NK-92 treated with Interleukin-12 subunit alpha and Interleukin-12 subunit beta, amount 100 ng/mL, for 24 hours (cell line): ENCODE measurements at places on chromosomes 2 and 18.

DNA sequence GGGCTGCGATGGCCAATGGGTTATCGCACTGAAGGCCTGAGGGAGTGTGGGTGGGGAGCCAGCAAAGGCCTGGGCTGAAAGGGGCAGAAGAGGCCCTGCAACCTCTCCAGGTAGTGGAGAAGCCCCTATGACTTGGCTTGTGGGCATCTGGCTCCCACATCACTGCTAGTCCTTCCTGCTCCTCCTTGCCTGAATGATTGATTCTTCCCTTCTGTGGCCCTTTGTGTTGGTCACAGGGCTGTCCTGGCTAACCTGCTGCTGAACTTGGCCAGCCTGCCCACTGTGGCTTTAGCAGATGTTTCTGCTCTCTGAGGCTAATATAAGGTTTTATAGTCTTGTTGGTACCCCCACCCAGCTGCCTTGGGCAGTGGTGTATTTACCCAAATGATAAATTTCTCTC, 136.2 kb upstream of the ALPP start:
- no peak for DNase-seq

- no peak for DNase-seq
Observed at GRCh38 chr2:183162362-183162761, 38.1 kb downstream of the NUP35 start.

- no peak for DNase-seq
Observed at GRCh38 chr18:75474332-75474731, 46.8 kb upstream of the SMIM21 start.

DNA sequence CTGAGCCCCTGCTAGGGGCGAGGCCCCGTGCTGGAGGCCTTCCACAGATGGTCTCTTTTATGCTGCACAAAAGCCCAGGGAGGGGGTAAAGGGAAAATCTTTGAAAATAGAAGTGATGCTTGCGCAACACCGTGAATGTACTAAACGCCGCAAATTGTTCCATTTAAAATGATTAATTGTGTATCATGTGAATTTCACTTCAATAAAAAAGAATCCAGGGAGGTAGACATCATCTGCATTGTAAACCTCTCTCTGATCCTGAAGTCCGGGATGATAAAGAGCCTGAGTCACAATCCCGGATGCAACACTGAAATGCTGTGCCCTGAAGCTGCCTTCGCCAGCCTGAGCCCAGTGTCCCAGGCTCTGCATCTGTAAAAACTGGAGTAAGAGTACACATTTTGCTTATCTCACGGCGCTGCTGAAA, 107.7 kb upstream of the PPP1CB start:
- DNase-seq: no peak

DNA sequence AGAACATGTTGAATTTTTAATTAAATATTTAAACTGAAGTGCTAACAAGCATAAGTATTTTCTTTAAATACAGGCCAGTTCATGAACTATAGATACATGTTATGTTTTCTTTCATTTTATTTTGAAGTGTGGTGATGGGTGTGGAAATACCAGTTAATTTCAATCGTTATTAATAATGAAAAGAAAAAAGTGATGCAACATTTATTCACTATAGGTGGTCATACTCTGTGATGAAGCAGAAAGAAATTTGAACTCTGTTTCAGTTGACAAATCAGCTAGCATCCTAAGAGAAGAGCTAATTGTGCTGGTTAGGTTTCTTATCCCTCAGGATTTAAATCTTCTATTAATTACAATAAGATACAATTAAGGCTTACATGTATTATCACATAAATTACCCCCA, 795.1 kb upstream of the DDX18 start:
- no peak for DNase-seq

DNA sequence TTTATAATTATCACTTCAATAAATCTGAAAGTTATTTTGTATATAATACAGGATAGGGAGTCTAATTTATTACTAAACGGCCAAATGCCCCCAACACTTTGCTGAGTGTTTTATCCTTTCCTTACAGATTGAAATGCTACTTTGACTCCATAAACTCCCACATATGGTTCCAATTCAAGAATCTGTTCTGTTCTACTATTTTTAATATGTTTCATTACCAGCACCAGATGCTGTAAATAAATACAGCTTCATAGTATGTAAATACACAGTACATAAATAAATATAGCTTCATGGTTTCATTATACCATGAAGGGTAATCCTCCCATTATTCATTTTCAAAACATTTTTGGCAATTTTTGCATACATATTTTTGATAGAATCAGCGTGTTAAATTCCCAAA, 34.0 kb upstream of the MREG start:
- no peak for DNase-seq

GRCh38 chr2:165067643-165068486, 112.5 kb upstream of the SLC38A11 start:
- no peak for DNase-seq

DNA sequence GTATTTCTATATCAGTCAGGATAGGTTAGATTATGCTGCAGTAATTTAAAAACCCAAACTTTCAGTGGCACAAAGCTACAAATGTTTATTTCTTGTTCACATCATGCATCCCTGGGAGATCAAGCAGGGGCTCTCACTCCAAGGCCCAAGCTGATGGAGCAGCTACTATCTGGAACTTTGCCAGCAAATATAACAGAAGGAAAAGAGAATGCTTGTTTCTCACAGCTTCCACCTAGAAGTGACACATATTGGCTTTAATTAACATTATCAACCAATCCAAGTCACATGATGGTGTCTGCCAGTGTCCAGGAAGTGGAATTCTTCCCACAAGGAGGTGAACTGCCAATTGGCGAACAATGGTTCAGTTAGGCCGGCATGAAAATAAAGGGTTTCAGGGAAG, 306.9 kb downstream of the BCL11A start:
- no peak for DNase-seq

GRCh38 chr2:60172801-60173200, 380.7 kb downstream of the BCL11A start:
- DNase-seq: no peak

- no peak for DNase-seq
Observed at GRCh38 chr2:45636008-45636407, 15.5 kb upstream of the PRKCE start.

GRCh38 chr2:7895289-7895688, 786.6 kb upstream of the ID2 start:
- DNase-seq: no peak

DNA sequence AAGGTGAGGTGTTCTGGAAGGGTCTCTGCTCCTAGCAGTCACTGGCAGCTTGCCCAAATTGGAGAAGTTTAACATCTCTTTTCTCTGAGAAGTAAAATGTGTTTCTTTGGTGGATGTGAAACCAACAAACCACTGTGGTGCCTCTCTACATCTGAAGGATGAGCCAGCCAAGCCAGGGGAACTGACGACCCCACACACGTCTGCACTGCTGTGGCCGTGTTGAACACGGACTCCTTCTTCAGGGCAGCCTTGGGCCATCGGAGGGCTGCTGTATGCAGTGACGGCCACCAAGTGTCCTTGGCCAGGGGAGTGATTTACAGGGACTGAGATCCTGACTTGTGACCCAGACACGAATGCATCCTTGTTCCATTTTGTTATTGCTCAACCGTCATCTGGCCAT, 207.8 kb downstream of the ACKR3 start:
- DNase-seq: no peak

DNA sequence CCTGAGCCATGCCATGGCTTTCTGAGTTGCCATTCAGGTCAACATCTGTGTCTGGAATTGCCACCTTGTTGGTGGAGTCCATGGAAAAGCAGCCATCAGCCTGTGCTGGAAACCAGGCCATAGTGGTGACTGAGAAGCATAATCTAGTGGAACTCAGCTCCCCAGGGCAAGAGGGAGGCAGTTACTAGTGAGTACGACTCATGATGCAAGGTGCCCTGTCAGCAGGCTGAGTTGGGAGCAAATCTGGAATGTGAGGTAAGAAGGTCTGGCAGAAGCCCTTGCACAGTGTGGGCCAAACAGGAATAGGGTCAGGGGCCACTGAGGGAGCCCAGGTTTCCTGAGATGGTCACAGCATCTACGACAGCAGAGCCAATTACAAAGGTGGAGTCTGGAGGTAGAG, 37.1 kb downstream of the SULT1C2 start:
- no peak for DNase-seq

DNA sequence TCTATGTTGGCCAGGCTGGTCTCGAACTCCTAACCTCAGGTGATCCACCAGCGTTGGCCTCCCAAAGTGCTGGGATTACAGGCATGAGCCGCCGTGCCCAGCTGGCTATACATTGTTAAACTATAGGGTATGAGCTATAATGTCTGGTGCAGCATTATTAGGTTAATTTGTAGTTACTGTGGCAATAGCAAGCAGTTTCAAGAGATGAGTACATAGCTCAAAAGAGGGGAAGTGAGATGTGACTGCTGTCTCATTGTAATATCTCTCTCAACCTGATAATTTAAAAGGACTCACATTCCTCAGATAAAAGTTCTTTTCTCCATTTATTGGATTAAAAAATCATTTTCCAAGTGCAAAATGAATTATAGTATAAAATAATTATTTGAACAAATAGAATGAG, 116.4 kb downstream of the INO80D start:
- DNase-seq: no peak

DNA sequence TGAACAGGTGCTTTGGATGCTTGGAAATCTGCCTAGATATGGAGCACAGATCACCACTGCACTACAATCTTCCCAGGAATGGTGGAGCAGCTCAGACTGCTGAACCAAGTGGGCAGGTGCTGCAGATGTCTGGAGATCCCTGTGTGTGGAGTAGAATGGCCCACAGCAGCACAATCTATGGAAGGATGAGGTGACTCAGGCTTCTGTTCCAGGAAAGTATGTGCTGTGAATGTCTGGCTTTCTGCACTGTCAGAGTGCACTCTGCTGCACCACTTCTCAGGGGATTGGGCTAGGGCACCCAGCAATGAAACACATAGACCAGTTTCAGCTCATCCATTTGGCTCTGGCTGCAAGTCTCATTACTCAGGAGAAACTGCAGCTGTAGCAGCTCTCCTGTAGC, 865.4 kb upstream of the NXPH2 start:
- DNase-seq: no peak

DNA sequence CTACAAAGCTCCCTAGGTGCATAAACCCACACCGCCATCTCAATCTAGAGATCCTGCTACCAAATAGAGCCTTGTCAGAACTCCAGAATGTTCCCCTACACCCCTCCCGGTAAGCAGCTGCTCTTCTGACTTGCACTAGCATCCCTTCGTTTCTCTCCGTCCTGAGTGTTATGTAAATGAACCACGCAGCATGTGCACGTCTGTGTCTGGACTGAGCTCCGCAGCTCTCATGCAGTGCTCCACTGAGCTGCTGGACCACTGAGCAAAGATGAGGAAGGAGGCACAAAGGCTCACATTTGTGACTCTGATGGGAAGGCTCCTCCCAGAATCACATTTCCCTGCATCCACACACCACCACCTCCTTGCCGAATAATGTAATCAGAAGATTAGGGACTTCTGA, 203.6 kb downstream of the MYT1L start:
- DNase-seq: no peak

GRCh38 chr18:24268784-24269550, 128.7 kb downstream of the OSBPL1A start:
- no peak for DNase-seq

DNA sequence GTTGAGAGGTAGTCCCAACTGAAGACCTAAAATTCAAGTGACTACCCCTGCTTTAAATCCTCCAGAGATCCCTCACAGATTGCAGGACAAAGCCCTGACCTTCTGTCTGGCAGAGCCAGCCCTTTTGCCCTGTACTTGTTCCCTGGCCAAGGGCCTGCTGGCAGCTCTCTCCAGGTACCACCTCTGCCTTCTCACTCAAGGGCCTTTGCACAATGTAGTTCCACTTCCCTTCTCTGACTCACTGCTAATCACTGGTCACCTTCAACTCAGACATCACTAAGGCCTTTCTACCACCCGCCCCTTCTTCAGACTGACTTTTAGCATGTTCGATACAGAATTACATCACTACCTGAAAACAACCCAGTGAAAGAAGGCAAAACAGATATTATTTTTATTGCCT, 411.0 kb downstream of the TMEM182 start:
- DNase-seq: no peak

GRCh38 chr2:155815851-155816250, 516.7 kb downstream of the NR4A2 start:
- no peak for DNase-seq

- DNase-seq: no peak
Observed at GRCh38 chr2:186718122-186718521, 24.3 kb downstream of the FAM171B start.

GRCh38 chr2:233369462-233369861, 15.2 kb downstream of the DGKD start:
- DNase-seq: no peak

- no peak for DNase-seq
Observed at GRCh38 chr2:97740590-97741182, 27.3 kb downstream of the ZAP70 start.

DNA sequence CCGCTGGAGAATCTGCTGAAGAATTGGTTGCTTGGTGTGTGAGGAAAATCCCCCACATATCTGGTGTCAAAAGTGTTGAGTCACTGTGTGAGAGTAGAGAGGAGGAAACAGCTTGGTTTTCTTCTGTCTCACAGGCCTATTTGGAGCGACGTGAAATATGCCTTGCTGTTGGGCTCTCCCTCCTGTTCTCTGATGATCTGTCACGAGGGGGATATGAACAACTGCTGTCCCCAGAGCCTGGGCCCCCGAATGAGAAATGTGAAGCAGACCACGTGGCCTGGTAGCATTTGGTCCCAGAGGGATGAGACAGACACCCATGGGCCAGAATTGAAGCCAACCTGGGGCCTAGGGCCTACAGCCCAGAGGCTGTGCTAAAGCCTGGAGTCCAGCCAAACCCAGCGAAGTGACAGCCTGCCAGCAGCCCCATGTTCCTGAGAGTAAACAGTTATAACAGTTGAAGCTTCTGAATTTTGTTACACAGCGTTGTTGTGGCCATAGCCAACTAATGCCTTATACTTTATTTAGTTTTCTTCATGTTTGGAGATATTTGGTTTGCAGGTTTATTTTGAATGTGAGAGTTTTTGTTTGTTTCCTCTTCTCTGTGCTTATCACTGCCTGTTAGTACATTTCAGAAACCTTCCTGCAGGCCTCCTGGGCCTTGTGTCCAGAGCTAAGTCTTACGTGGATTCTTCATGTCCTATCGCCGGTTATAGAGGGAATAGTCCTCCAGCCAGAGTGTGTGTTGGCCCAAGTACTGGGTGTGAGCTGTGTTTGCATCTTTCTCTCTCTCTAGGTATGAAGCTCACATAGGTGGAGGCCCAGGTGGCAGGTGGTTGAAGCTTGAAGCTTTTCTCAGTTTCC, 18.7 kb upstream of the COLEC12 start:
- no peak for DNase-seq

GRCh38 chr2:8107621-8108378, 574.1 kb upstream of the ID2 start:
- DNase-seq: no peak

- DNase-seq: no peak
Observed at GRCh38 chr2:38722271-38723061, 28.7 kb downstream of the SRSF7 start.

GRCh38 chr2:65064728-65065552, 8.7 kb downstream of the CEP68 start:
- DNase-seq: no peak
